AG10803 (cell line): ENCODE measurements at places on chromosomes 7 and 10.

DNA sequence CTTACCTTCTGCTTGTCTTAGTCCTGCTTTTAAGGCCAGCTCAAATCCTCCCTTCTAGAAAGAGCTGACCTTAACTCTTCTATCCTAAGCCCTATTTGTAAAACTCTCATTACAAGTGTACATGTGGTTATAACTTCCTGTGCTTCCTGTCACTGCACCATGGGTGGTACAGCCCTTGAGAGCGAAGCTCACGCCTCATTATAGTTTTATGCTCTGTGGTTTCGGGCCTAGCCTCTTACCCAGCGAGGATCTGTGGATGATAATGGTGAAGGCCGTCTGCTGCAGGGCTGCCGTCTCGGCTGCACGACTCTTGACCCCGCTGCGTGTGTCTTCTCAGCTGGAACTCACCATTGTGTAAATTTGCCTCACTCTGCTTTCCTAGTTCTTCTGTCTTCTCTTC is 74.6 kb downstream of the CUL1 start:
- DNase-seq: no peak

- DNase-seq: no peak
Observed at GRCh38 chr10:92657024-92657423, 32.7 kb upstream of the HHEX start.

DNA sequence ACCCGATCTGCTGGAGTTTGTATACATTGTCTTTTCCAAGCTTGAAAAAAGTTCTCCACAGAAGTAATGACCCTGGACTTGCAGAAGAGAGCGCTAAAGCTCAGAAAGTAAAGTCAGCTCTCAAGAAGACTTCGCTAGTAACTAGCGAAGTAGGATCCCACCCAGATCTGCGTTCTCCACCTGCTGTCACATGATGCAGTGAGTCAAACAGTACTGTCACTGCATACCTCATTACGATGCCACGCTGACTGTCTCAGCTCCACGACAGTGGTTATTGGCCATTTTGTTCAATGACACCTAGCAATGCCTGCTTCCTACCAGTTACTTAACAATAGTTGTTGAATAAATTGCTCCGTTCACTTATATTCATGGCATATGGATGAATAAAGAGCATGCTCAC is 29.7 kb upstream of the SEC61G start:
- peak; percentile 86 for DNase-seq

GRCh38 chr10:34107626-34108516 is 707.2 kb downstream of the PARD3 start:
- no peak for DNase-seq

GRCh38 chr10:10826125-10826524 is 191.5 kb upstream of the CELF2 start:
- peak; percentile 71 for DNase-seq

GRCh38 chr7:117041007-117041406 is 87.7 kb downstream of the ST7 start:
- DNase-seq: peak; percentile 76

GRCh38 chr7:137774793-137775201 is 72.0 kb downstream of the DGKI start:
- DNase-seq: peak; percentile 16
